Amygdala (tissue), 56 donors: ENCODE measurements at places on chromosomes 7 and 10.

DNA sequence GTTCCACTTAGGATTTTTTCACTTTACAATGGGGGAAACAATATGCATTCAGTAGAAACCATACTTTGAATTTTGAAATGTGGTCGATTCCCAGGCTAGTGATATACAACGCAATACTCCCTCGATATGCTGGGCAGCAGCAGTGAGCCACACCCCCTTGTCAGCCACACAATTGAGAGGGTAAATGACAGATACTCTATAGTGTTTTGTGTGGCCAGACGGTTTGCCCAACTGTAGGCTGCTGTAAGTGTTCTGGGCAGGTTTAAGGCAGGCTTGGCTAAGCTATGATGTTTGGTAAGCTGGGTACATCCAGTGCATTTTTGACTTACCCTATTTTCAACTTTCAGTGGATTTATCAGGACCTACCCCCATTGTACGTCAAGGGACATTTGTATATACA, 169.6 kb upstream of the KIAA1217 start:
- no peak for DNase-seq

DNA sequence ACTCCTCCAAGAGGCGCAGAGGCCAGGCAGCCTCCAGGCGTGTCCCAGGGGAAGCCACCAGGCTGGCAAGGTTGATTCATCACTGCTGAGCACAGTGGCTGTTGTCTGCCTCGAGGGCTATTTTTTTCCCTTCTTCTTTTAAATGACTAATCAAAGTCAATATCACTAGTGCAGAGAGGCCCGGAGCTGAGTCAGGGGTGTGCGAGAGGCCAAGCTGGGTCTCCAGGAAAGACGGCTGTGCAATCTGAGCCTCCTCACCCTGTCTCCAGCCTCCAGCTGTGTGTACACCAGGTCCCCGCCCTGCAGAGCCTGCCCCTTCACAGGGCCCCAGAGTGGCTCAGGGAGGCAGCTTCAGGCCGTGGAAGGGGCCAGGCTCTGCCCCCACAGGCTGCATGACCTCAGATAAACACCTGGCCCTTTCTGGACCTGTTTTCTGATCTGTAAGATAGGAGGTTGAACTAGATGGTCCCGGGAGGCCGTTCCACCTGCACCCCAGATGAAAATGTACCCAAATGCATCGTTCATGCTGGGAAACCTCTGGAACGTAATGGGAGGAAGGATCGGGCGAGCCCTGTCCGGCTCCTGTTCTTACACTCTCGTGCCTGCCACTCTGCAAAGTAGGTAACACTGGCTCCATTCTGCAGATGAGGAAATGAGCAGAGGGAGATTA, 3.7 kb downstream of the STX1A start:
- DNase-seq: no peak

- DNase-seq: no peak
These were observed 13.8 kb upstream of the C10orf67 start for GRCh38 chr10:23358357-23358756.

DNA sequence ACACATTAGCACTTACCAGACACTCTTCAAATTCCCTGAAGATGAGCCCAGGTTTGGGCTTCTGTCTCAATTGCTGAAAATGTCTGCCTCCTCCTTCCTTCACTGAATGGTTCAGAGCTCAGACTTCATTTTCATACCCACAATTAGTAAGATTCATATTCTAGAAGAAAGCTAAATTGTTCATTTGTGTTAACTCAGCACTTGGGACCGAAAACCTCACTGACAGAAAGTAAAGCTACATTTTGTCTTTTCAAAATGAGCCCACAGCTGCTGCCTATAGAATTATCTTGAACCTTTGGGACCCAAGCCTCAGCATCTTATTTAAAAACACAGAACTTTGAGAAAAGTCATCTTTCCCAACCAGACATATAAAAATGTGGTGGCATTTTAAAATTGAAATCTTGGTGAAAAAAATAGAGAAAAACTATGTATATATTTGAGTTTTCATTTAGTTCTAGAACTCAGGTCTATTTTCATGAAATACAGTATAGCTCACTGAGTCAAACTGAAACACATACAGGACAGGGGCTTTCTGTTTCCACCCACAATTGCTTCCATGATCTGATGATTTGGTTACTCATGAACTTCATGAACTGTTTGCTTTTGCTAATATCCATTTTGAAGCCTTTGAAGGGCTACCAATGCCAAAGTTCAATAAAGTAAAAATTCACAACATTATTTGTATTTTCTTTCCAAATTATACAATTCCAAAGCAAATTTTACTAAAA, 119.1 kb upstream of the PFKP start:
- no peak for DNase-seq

DNA sequence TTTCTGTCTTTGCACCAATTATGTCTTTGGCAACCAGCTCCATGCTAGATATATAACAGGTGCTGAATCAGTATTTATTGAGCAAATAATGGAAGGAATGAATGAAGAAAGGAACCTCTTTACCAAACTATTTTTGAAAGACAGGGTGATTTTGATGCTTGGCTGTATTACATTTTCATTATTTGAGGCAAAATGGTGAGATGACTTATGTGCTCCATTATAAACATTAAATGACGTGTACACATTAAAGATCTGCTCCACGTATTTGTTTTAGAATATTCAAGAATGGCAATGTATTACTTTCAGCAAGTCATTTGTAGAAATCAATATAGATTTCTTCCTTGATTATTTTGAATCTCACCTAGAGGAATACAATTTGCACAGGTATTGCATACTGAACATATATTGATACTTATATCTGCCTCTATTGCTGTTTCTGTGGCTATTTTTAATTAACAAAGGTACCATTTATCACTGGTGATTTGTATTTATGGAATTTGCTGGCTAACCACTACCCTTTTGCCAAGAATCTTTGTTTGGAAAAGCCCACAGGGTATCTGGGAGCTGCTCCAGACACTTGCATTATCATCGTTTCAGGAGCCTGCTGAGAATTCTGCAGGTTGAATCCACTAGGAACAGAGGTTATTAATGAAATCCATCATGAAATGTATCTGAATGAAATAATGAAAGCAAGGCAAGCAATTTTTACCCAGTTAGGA, 92.2 kb downstream of the SEMA3C start:
- no peak for DNase-seq

GRCh38 chr7:155269766-155270585, 27.7 kb upstream of the INSIG1 start:
- DNase-seq: no peak

GRCh38 chr7:83921941-83922607, 272.5 kb downstream of the SEMA3A start:
- no peak for DNase-seq

GRCh38 chr7:3896169-3896765, 595.2 kb downstream of the SDK1 start:
- no peak for DNase-seq

DNA sequence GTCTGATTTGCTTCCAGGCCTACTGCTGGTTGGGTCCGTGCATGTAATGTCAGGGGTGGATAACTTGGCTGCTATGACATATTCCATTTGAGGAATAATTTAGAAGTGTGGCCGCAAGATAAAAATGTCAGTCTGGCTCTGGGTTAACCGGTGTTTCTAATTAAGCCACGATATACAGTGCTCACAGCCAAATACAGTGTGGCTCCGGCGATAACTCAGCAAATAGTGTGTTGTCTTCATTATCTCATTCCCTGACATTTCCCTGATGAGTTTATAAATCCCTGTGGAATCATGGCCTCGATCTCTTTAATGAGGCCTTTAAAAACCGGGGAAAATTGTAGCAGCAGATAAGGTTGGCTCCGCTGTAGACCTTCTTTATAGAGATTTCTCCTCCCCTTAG, 1125.0 kb downstream of the TYW1 start:
- DNase-seq: no peak

DNA sequence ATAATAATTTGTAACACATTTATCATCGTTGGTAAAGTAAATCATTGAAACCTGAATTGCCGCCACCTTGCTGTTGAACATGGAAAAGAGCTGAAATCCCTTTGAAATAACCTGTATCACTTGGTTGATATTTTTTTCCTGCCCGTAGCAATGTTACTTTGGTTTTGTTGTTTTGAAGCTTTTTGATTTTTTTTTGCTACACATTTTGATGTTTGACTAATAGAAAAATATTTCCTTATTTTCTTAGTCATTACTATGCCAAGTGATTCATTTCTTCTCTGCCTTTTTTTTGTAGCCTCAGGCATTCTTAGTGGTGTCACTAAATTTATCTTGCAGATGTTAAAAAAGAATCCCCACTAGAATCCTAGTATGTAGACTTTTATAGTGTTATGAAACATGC, 235.1 kb upstream of the MEOX2 start:
- DNase-seq: no peak
